ENCODE measurements at places on chromosomes 1 and 21. TPM values are rescaled to one million over a fixed set of nuclear protein-coding genes. Genes with fewer than 3 reads are reported as not detected.
A peak's percentile ranks its signal among the peaks of the same experiment; 100 is the strongest.

- no peak overlapping the region for H3K27ac ChIP-seq
- DNase-seq: no peak
Observed at GRCh38 chr1:40414331-40414730, 35.9 kb upstream of the ZFP69B start.

GRCh38 chr1:234841281-234841680 is 231.3 kb upstream of the IRF2BP2 start:
- peaks cover 50% of the 10 kb centered on the region for H3K4me1 ChIP-seq
- no peaks in the 10 kb centered on the region for H3K27me3 ChIP-seq
- H3K36me3 ChIP-seq: no peaks in the 10 kb centered on the region
- no peak for DNase-seq
- no peak overlapping the region for H3K27ac ChIP-seq

- H3K27me3 ChIP-seq: no peaks in the 10 kb centered on the region
- H3K4me3 ChIP-seq: no peak overlapping the region
- H3K36me3 ChIP-seq: no peaks in the 10 kb centered on the region
- H3K27ac ChIP-seq: no peak overlapping the region
- H3K4me1 ChIP-seq: peaks cover 6% of the 10 kb centered on the region
- DNase-seq: no peak
Observed at GRCh38 chr21:38839328-38840286, 33.9 kb downstream of the ETS2 start.

GRCh38 chr1:119626841-119627240 is 21.2 kb downstream of the ZNF697 start:
- DNase-seq: no peak
- H3K36me3 ChIP-seq: peaks cover 27% of the 10 kb centered on the region
- H3K4me1 ChIP-seq: peaks cover 26% of the 10 kb centered on the region
- H3K27me3 ChIP-seq: no peaks in the 10 kb centered on the region
- H3K4me3 ChIP-seq: no peak overlapping the region

DNA sequence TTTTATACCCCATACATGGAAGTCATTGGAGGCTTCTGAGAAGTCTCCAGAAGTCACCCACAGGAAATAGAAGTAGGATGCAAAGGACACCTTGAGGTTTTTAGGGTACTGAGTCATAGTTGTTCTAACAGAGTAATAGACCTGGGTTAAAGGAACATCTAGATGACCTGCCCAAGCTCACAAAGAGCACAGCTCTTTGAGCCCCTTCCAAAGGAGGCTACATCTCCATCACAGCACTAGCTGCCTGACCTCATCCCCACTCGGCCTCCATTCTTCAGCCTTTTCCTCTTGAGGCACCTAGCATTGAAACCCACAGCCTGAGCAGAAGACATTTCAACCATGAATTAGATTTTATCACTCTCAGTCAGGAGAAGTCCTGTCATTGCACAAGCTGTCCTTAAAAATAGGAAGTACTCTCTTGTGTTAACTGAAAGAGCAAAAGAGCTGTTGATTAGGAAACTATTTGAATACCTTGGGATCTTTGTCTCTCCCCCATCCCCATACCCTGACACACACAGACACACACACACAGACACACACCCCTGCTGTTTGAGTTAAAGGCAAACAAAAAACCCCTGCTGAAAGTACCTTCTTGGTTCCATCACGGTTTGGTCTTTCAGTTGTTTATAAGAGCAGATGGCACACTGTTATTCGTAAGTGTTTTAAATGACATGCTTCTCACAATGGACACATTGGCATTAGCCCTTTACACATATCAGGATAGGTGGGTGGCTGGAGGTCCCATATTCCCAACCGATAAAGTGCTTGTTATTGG is 22.2 kb downstream of the MKNK1 start:
- no peak overlapping the region for H3K4me3 ChIP-seq
- H3K27me3 ChIP-seq: no peaks in the 10 kb centered on the region
- H3K36me3 ChIP-seq: peaks cover 95% of the 10 kb centered on the region
- DNase-seq: no peak

GRCh38 chr1:191305370-191305769 is 827.7 kb upstream of the BRINP3 start:
- DNase-seq: no peak
- no peaks in the 10 kb centered on the region for H3K4me1 ChIP-seq
- no peak overlapping the region for H3K4me3 ChIP-seq
- H3K27ac ChIP-seq: no peak overlapping the region
- no peaks in the 10 kb centered on the region for H3K27me3 ChIP-seq

DNA sequence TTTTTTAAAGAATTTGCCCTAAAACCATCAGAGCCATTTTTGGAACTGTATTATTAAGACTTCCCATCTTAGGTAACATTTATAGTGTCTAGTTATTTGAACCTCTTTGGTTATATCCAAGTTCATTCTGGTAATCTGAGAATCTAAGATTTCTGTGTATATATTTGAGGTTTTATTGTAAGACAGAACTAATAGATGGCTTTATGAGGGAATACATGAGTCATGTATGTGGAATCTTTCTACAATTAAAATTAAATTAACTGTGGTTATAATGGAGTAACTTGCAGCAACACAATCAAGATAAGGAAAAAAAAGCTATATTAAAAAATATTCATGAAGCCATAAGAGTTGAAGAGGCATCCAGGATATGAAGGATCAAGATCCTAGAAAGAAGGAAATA is 92.1 kb downstream of the UBE2U start:
- H3K27me3 ChIP-seq: no peaks in the 10 kb centered on the region
- H3K4me3 ChIP-seq: no peak overlapping the region
- no peak overlapping the region for H3K27ac ChIP-seq
- H3K36me3 ChIP-seq: no peaks in the 10 kb centered on the region
- DNase-seq: no peak

SARS1 gene
- total RNA-seq: 188 TPM

TMEM82 gene
- not detected for total RNA-seq

GRCh38 chr21:40339050-40339449 is 471.8 kb downstream of the PCP4 start:
- no peaks in the 10 kb centered on the region for H3K4me1 ChIP-seq
- no peak overlapping the region for H3K4me3 ChIP-seq
- H3K27ac ChIP-seq: no peak overlapping the region
- H3K36me3 ChIP-seq: no peaks in the 10 kb centered on the region
- H3K27me3 ChIP-seq: no peaks in the 10 kb centered on the region
- no peak for DNase-seq

DNA sequence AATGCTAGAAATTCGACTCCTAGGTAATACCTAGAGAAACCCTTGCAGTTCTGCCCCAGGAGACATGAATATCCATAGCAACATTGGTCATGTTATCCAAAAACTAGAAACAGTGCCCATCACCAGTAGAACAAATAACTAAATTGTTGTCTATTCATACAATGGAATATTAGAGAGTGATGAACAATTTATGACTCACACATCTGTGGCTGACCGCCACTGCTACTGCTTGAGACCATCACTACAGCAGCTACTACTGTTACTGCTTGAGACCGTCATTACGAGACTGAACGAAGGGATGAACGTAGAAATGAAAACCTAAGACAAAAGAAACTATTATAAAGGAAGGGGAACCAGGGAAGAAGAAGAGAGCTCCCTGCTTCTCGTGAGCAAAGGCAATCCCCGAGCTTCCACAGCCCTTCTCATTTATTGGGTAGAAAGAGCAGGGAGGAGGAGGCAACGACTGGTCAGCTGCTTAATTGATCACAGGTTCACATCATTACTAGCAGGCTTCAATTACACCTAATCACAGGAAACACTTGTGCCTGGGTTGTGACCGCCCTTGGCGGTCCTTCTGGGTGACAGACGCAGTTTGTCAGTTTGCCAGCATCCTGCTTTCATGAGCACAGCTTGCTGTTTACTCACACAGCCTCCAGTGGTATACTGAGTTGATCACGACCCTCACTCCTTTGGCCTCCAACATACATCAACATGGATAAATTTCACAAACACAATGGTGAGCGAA is 14.1 kb upstream of the PADI4 start:
- H3K4me3 ChIP-seq: no peak overlapping the region
- no peaks in the 10 kb centered on the region for H3K36me3 ChIP-seq
- H3K27me3 ChIP-seq: peaks cover 18% of the 10 kb centered on the region
- no peak for DNase-seq
- H3K27ac ChIP-seq: no peak overlapping the region
- H3K4me1 ChIP-seq: no peaks in the 10 kb centered on the region

ZNF648 gene
- not detected for total RNA-seq

DNA sequence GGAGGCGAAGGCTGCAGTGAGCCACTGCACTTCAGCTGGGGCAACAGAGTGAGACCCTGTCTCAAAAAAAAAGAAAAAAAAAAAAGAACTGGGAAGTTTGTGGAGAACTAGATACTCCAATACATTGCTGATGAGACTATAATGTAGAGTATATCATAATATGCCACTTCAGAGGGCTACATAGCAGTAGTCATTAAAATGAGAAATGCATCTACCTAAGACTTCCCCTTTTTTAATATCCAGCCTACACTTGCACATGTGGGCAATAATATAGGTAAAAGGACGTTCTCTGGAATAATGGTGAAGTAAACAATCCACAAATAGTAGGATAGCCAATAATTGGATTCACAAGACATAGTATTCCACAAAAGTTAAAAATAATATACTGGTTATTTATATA is 311.0 kb downstream of the HLX start:
- no peaks in the 10 kb centered on the region for H3K27me3 ChIP-seq
- H3K27ac ChIP-seq: no peak overlapping the region
- no peaks in the 10 kb centered on the region for H3K36me3 ChIP-seq
- no peaks in the 10 kb centered on the region for H3K4me1 ChIP-seq

DNA sequence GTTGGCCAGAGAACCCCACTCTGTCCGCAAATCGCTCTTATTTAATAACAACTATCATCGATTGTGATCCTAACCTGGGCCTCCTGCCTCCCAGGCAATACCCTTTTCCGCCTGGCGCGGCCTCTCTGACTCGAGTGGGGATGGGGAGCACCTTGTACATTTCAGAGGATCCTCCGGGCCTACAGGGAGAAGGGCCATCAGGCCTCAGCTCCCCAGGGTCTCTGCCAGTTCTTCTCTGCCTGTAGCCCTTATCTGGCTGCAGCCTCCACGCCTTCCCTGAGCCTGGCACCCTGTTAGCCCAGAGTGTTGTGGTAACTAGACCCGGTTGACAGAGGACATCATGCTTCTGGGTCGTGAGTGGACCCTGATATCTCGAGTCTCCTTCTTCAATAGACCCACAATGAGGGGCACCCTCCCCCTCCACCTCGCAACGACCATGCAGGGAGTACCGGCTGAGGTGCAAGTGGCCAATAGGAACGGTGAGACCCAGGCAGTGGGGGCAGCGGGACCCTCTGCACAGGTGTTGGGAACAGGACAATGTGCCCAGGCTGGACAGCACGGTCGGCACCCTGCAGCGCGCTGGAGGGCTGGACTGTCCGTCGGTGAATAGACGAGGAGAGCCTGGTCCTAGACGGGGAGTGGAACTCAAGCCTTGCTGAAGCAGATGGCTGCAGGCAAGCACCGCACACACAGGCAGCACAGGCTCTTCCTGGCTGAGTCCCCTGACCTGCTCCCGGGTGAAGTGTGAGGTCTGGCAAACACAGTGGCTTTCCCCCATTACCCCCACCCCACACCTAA is 7.1 kb upstream of the CRYBG2 start:
- peaks cover 70% of the 10 kb centered on the region for H3K27me3 ChIP-seq
- peaks cover 19% of the 10 kb centered on the region for H3K4me1 ChIP-seq
- peak overlapping the region; percentile 36 for H3K4me3 ChIP-seq
- DNase-seq: no peak
- H3K36me3 ChIP-seq: no peaks in the 10 kb centered on the region
